ENCODE measurements at places on chromosomes 16 and 17.

DNA sequence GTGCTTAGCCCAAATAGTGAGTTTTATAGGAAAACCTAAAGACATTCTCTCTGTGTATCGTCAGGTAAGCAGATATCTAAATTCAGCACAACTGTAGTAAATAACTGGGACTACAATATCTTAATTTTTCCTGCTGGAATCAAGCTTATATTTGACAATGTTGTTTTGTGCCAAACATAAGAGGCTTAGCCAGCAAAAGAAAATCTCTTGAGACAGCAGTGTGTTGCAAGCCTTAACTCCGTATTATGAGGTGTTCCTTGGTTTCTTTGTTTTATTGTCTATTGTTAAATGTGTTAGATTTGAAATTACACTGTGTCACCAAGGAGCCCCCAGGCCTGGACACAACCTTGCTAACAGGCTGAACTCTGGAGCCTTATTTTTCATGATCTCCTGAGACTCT, 1570.6 kb upstream of the GOT2 start:
- DNase-seq, result no peak

GRCh38 chr17:39951924-39952679, 10.7 kb upstream of the GSDMA start:
- no peak for DNase-seq

GRCh38 chr17:7258731-7259554, 3.3 kb downstream of the CLDN7 start:
- DNase-seq, result peak; percentile 69

DNA sequence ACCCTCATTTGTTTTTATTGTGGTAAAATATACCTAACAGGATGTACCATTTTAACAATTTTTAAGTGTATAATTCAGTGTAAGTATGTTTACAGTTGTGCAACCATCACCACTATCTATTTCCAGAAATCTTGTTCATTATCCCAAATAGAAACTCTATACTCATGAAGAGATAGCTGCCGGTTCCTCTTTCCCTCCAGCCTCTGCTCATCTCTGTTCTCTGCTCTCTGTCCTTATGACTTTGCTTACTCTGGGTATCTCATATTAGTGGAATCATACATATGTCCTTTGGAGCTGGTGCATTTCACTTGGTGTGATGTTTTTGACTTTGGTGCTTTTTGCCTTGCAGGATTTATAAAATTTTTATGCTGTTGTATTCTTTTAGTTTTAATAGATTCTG, 19.4 kb downstream of the CYLD start:
- no peak for DNase-seq

DNA sequence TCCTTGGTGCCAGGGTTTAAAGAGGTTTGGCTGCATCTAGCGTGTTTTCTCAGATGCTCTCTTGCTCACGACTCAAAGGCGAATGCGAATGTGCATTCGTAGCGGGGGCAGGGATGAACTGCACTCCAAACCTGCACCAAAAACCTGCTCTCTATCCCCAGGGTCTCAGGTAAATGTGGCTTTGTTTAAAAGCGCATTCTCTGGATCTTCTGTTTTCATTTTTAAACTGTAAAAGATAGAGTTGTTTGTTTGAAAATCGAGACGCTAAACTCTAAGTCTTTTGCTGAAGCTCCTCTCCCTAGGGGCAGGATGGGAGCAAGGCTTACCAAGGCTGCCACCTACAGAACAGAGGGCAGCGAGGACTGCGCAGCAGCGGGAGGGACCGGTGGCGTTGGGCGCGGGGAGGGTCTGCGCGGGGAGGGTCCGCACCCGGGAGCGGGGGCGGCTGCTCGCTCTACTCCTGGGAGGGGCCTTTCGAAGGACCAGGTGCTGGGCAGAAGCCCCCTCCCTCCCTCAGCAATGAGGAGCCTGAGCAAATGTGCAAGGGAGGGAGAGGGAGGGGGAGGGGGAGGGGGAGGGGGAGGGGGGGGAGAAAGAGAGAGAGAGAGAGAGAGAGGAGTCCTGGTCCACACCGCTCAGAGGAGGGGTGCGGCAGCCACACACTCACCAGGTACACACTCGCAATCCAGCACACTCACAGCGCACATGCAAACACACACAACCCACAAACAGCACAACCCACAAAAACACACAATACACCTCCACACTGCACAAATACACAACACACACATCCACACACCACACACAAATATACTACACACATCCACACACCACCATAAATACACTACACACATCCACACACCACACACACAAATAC, 142.8 kb downstream of the GRIN2A start:
- DNase-seq, result no peak

- no peak for DNase-seq
Observed at GRCh38 chr17:83152745-83153611, 73.6 kb downstream of the METRNL start.

GRCh38 chr17:49995055-49995738, at the start of gene DLX3:
DLX3 (minus strand) TSS chr17:49995224; CDS start chr17:49994998, 226 bp downstream.
- peak; percentile 72 for DNase-seq

DNA sequence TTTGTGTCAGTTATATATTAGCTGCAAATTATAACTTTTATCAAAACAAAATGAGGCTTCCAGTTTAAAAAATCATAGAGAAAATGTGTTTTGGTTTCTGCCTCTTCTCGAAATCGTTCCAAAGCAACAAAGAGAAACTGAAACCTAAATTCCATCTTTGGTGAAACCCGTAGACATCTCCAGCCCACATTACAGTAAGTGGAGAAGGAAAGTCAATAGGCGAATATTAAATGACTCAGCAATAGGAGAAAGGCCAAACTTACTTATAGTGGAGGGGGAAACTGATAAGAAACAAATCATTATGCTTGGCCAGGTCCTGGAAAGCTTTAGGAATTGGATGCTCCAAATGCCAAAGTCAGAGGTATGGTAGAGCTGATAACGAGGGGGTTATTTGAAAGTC, 103.0 kb upstream of the SHISA6 start:
- no peak for DNase-seq

- no peak for DNase-seq
Observed at GRCh38 chr16:470418-470817, 45.0 kb downstream of the RAB11FIP3 start.

- DNase-seq, result no peak
Observed at GRCh38 chr17:81060416-81060815, 25.5 kb downstream of the BAIAP2 start.

DNA sequence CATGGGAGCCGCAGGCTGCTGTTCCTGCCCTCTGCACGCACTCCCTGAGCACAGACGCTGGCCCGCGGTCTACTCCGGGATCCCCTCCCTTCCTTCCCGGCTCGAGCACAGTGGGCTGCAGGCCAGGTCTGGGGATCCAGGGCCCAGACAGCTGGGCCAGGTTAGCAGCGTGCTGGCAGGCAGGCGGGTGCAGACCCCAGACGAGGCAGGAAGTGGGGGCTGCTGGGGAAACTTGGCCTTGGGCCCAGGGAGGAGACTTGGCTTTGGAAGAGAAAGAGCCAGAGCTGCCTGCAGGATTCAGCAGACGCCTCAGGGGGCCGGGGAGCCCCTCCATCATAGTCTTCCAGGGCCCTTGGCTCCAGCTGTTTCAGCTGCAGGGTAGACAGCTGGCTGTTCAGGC, 30.2 kb upstream of the ABCC3 start:
- no peak for DNase-seq

- no peak for DNase-seq
Observed at GRCh38 chr17:227078-227945, 45.9 kb upstream of the DOC2B start.

GRCh38 chr17:66841328-66841727, 6.4 kb downstream of the CACNG5 start:
- DNase-seq, result no peak

DNA sequence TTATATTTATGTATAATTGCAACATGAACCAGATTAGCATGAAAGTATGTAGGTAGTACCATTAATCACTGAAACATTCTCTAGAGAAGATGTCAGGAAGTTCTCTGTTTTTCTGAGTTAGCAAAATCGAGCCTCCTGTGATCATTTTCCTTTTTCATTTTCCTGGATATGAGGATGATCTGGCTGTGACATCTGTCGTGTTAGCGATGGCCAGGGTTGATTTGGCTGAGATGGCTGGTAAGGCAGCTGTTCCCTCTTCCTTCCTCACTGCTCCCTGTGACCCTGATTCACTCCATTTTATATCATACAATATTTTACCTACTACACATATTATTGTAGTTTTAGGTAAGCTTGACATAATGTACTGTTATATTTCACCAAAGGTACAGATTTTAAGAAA, 10.3 kb downstream of the CNTNAP4 start:
- no peak for DNase-seq

DNA sequence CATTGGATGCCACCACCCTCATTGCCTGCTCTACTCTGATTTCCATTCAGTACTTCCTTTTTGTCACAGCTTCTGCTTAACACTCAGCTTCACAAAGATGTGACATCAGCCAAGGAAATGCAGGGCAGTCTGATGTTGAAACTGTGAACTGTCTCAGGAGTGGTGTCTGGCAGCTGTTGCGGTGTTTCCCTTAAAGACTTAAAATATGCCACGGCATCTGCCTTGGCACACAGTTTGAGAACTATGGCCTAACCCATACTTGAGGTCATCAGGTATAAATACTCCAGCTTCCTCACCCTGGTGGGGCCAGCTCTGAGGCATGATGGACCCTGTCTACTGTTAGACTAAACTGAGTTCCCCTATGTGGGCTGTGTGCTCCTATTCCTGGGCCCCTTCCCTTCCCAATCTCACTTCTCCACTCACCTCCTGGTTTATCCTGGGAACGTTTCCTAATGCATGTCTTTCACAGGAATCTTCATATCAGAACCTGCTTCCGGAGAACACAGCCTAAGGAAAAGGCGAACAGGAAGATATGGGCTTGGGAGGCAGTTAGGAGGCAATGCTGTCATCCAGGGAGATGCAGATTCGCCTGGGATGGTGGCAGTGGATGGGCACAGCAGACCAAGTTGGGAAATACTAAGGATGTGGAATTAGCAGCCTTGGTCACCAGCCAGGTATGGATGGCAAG, 96.5 kb downstream of the WSCD1 start:
- DNase-seq, result no peak

- no peak for DNase-seq
Observed at GRCh38 chr16:84751241-84751640, 51.4 kb downstream of the USP10 start.

DNA sequence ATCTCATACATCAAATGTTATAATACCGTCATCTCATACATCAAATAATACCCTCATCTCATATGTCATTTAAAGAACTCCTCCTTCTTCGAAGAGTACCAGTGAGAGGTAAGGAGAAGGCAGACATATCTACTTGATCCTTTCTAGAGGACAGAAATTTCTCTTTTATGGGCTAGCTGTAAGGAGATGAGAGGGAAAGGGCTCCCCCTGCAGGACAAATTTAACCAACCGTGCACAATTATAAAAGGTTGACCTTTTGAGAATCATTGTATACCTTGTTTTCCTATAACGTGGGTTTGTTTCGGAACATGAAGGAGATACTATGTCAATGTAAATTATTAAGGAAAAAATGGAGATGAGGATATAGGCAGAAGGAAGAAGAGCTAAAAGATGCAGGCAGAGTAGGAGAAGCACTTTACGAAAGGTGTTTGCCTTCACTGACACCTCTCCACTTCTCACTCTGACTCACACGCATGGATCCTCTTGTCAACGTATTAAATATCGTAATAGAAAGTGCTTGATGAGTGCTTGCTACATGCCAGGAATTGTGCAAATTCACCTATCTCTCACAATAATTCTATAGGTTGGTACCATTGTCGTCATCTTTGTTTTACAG, 465.9 kb upstream of the ERCC4 start:
- no peak for DNase-seq

- no peak for DNase-seq
Observed at GRCh38 chr16:4918781-4919251, 18.1 kb downstream of the PPL start.

- DNase-seq, result no peak
Observed at GRCh38 chr17:61508912-61509311, 56.7 kb downstream of the TBX4 start.

- DNase-seq, result peak; percentile 89
Observed at GRCh38 chr17:81926451-81927151, 934 bp downstream of the MAFG start.

DNA sequence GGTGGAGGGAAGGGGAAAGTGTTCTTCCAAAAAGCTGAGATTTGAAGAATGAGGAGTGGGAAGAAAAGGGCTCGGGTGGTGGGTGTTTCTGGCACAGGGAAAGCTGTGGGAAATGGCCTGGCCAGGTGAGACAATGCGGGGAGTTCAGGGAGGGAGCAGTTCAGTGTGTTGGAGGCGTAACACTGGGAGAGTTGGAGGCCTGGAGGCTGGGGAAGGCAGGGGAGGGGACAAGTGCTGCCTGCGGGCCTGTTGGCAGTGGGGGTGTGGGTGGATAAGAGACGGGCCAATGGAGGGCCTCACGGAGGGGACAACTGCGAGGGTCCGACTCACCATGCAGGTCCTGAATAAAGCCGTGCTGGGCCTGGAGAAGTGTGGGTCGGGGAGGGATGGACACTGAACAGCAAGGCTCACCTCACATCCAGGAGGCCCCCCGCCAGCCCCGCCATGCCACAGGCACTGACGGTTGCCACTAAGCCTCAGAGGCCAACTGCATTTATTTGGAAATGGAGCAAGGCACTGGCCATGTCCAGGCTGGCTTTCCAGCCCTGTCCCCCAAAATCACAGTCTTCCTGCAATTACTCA, 17.8 kb upstream of the KRT19 start:
- DNase-seq, result no peak

- no peak for DNase-seq
Observed at GRCh38 chr16:53084746-53085334, 30.0 kb downstream of the CHD9 start.
